ENCODE measurements at places on chromosomes 12 and 14. TPM values are rescaled to one million over a fixed set of nuclear protein-coding genes. Genes with fewer than 3 reads are reported as not detected.

DNA sequence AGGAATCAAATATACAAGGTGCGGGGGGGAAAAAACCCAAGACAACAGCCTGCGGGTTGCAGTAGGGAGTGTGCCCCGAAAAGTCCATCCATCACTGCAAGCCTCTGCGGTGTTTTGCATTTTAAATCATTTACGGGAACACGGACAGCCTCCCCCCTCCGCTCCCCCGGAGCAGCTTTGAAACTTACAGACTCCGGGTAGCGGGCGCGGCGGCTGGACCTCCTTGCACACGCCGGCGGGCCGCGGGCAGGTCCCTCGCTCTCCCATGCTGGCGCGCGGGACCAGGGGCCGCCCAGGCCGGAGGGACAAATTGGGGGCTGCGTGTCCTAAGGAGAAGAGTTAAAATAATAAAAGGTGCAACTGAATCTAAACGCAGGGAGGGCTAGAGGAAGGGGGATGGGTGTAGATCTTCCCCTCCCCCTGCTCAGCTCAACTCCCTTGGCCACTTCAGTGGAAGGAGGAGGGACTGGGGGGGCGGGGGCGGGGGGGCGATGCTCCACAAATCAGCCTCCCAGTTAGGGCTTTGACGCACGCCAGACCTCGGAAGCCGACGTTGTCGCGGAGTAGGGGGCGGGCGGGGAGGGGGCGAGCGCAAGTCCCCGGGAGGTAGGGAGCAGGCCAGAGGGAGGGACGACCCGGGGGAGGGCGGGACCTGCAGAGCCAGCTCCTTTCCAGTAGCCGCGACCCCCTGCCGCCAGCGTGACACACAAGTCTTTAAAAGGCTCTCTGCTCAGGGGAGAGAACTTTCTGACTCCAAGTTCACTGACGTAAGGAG is at the start of gene KCNJ8:
TSS of gene KCNJ8 (minus strand) at position 349 of the 775 bp plus-strand sequence. CDS start 1,090 bp downstream, outside the sequence.
- peak; percentile 92 for DNase-seq

GRCh38 chr12:5985471-5985870 is 40.4 kb upstream of the ANO2 start:
- no peak for DNase-seq

DNA sequence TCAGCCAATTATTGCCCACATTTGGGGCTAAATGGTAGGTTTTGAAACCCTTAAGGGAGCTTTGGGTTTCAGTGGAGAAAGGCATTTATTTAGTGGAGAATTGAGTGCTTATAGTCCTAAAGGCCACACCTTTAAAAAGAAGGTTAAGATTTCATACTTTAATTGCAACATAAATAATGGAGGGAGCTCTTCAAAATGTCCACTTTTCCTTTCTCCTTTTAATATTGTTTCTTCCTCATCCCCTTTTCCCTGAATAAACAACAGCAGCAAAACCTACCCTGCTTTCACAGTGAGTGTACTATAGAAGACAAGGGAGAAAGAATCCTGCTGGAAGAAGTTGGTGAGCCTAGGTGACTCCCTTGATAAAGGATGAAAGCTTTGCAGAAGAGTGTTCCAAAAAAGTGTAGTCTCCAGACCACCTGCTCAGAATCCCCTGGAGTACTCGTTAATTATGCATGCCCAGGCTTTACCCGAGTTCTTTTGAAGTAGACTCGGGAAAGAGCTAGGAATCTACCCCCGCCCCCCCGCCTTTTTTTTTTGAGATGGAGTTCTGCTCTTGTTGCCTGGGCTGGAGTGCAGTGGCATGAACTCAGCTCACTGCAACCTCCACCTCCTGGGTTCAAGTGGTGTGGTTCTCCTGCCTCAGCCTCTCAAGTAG is 11.5 kb upstream of the EID3 start:
- no peak for DNase-seq

- no peak for DNase-seq
Observed at GRCh38 chr12:28793581-28794151, 355.4 kb upstream of the FAR2 start.

DNA sequence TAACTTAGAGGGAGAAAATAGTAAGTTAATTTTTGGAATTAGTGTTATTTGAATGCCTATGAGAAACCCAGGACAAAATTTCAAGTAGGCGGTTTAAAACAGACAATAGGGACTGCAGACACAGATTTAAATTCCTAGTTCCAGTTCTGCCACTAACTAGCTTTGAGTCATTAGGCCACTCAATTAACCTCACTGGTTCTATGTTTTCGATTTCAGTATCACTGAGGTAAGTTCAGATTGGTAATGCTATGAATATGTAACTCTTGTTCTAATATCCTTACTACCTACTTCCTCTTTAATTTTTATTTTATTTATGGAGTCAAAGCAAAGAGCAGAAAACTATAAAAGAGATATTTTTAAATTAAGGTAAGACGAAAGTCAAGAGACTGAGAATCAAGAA is 52.6 kb downstream of the GALC start:
- no peak for DNase-seq

DNA sequence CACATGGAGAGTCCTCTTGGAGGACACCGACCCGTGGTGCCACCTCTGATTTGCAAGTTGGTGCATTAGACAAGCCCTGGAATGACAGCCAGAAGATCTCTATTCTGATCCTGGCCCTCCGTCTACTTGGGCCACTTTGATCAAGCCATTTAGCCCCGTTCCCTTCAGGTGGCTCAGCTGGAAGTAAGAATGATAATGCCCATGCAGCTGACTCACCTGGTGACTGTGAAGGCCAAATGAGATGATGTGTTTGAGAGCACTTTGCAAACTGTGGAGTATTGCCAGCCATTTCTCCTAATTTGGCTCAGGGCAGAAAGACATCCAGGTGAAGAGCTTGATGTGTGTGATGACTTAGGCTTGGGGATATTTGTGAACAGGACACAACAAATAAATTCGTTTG is 165.9 kb downstream of the ETV6 start:
- no peak for DNase-seq

GRCh38 chr12:14942196-14942931 is 4.0 kb upstream of the ERP27 start:
- DNase-seq, result no peak

GRCh38 chr14:40248671-40249070 is 816.4 kb upstream of the FBXO33 start:
- no peak for DNase-seq

GRCh38 chr14:74697543-74697942 is 15.3 kb downstream of the AREL1 start:
- no peak for DNase-seq

GRCh38 chr12:113996026-113996425 is 29.9 kb upstream of the RBM19 start:
- no peak for DNase-seq

The AQP6 gene
- total RNA-seq, result not detected

The OVCH1 gene
- 0.25 TPM for total RNA-seq

The KCNA5 gene
- total RNA-seq, result 2.6 TPM

The INHBE gene
- total RNA-seq, result not detected

Data from left ventricle myocardium inferior (tissue), 1 donor.